ENCODE measurements at places on chromosomes 7 and 10.
A peak's percentile ranks its signal among the peaks of the same experiment; 100 is the strongest.

DNA sequence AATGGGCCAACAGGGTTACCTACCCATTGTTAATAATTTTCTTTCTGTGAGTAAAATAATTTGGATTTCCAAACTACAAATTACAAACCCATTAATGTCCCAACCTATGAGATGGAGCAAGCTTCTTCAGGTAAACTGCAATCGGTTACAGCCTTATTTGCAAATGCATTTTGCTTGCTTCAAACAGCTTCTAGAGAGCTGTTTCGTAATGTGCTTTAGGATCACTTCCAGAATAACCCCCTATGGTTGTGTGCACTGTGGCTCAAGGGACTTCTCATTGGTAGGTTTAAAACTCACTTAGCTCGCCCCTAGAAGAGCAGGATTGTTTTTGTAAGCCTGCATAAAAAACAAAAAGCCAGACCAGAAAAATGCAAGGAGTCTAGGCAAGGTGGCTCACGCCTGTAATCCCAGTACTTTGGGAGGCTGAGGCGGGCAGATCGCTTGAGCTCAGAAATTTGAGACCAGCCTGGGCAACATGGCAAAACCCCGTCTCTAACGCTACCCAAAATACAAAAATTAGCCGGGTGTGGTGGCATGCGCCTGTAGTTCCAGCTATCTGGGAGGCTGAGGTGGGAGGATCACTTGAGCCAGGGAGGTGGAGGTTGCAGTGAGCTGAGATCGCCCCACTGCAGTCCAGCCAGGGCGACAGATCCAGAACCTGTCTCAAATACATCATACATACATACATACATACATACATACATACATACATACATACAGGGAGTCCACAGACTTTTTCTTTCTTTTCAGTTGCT is 3.3 kb upstream of the MAP3K8 start:
- H3K27me3 ChIP-seq = no peaks in the 10 kb centered on the region
- no peak for DNase-seq
- H3K4me1 ChIP-seq = peaks cover 33% of the 10 kb centered on the region
- H3K36me3 ChIP-seq = peaks cover 11% of the 10 kb centered on the region
- H3K4me3 ChIP-seq = no peak overlapping the region

DNA sequence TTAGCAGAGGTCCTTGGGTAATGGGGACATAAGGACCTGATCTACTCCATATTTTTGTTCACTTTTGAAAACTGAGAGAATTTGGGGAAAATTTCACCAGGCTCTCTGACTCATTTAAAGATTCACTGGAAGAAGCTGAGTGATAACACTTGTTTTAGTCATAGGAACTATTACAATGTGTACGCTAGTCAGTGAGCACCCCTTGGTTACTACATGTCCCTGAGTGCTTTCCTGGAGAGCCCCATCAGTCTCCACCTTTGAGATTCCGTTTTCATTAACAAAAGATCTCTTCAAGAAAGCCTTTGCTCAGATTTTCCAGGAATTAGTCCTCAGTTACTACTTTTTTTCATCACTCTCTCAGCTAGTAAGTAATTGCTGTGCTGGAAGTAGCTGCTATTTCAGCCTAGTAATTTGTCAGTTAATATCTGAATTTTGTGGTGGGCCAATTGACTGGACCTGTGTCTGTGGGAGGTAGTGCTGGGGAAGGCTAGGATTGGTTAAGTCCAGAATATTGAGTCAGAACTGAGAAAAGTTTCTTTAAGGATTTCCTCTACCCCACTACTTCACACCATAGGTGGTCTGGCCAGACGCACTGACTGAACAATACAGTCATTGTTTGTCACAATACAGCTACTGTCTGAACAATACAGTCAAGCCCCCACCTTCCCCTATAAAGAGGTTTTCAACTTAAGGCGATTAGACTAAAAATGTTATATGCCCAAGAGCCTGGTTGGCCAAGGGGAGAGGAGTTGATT is 235.0 kb downstream of the CCDC7 start:
- no peak overlapping the region for H3K4me3 ChIP-seq
- H3K4me1 ChIP-seq = peaks cover 8% of the 10 kb centered on the region
- peak overlapping the region; percentile 38 for H3K27ac ChIP-seq
- no peaks in the 10 kb centered on the region for H3K27me3 ChIP-seq
- peaks cover 43% of the 10 kb centered on the region for H3K36me3 ChIP-seq
- no peak for DNase-seq

DNA sequence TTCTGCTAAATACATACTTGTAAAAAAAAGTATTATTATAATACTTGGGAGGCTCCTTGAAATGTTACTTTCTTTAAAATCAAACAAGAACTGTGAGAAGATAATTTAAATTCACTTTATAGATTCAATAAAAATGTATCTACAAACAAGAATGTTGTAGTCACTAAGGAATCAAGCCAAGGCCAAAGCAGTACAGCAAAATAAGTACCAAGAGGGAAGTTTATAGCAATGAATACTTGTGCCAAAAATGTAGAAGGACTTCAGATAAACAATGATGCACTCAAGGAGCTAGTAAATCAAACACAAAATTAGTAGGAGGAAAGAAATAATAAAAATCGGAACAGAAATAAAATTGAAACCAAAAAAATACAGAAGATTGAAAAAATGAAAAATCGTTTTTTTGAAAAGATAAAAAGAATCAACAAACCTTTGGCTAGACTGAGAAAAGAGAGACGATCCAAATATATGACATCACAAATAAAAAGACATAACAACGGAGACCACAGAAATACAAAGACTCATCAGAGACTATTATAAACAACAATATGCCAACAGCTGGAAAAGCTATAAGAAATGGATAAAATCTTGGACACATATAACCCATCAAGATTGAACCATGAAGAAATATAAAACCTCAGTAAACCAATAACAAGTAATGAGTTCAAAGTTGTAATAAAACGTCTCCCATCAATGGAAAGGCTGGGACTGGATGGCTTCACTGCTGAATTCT is 286.0 kb upstream of the TMEM229A start:
- no peak overlapping the region for H3K4me3 ChIP-seq
- H3K27me3 ChIP-seq = no peaks in the 10 kb centered on the region
- no peaks in the 10 kb centered on the region for H3K36me3 ChIP-seq
- no peak overlapping the region for H3K27ac ChIP-seq
- no peaks in the 10 kb centered on the region for H3K4me1 ChIP-seq

GRCh38 chr10:23293145-23293724 is 51.4 kb downstream of the C10orf67 start:
- no peak for DNase-seq
- peaks cover 30% of the 10 kb centered on the region for H3K27me3 ChIP-seq
- no peak overlapping the region for H3K4me3 ChIP-seq
- no peaks in the 10 kb centered on the region for H3K36me3 ChIP-seq
- peaks cover 2% of the 10 kb centered on the region for H3K4me1 ChIP-seq

GRCh38 chr10:34372509-34372908 is 442.6 kb downstream of the PARD3 start:
- no peaks in the 10 kb centered on the region for H3K27me3 ChIP-seq
- no peak for DNase-seq
- no peaks in the 10 kb centered on the region for H3K36me3 ChIP-seq
- no peak overlapping the region for H3K27ac ChIP-seq
- H3K4me1 ChIP-seq = peaks cover 16% of the 10 kb centered on the region
- H3K4me3 ChIP-seq = no peak overlapping the region

DNA sequence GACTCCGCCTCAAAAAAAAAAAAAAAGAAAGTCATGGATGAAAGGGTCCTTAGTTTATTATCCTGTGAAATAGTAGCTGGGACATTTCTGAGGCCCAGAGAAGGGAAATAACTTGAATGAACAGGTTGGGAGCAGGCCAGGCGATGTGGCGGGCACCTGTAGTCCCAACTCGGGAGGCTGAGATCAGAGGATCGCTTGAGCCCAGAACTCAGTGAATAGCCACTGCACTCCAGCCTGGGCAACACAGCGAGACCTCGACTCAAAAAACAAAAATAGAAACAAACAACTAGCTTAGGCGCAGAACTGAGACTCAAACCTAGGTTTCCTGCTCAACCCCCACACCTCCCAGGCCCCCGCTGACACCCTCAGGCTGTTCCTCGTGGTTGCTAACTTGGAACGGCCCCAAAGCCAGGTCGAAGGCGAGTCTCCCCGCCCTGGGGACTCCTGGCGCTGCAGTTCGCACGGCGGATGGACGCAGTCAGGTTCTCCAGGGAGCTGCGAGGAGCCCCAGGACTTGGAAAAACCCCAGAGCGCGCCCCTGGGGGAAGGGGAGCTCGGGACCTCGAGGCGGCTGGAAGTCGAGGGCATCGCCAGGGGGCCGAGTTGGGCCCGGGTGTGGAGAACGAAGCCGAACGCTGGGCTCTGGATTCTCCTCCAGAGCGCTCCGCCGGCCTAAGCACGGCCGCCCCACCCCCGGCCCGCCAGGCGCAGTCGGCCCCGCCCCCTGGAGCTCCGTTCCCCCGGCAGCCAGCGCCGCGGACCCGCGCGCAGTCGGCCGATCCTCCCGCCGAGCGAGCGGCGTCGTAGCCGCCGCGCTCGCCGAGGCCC is at the start of gene STOX1:
TSS of gene STOX1 (plus strand) at position 768 of the 828 bp plus-strand sequence. CDS start 93 bp downstream, outside the sequence.
- peak within 1 kb of the TSS; percentile 74 for H3K4me3 ChIP-seq
- peaks cover 3% of the 10 kb centered on the region for H3K27me3 ChIP-seq
- H3K36me3 ChIP-seq = no peaks in the 10 kb centered on the region
- peaks cover 16% of the 10 kb centered on the region for H3K4me1 ChIP-seq
- peak within 1 kb of the TSS; percentile 44 for H3K27ac ChIP-seq

DNA sequence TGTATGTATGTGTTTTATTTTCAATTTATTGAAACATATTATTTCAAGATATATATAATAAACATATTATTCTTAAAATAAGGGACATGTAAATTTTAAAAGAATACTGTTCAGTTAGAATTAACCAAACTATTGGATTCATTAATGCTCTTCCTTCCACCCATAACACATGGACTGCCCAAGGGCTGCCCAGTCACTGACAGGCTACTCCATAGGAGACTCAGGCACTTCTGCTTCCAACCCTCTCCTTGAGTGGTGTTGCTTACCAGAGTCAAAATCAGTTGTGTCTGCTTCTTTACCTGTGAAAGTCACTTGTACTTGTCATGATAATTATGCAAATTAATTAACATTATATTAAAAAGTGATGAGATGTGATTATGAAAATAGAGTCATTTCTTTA is 9.8 kb upstream of the GPR37 start:
- peaks cover 53% of the 10 kb centered on the region for H3K27me3 ChIP-seq
- no peak overlapping the region for H3K27ac ChIP-seq
- no peaks in the 10 kb centered on the region for H3K36me3 ChIP-seq
- H3K4me1 ChIP-seq = no peaks in the 10 kb centered on the region
- DNase-seq = no peak
- H3K4me3 ChIP-seq = no peak overlapping the region

DNA sequence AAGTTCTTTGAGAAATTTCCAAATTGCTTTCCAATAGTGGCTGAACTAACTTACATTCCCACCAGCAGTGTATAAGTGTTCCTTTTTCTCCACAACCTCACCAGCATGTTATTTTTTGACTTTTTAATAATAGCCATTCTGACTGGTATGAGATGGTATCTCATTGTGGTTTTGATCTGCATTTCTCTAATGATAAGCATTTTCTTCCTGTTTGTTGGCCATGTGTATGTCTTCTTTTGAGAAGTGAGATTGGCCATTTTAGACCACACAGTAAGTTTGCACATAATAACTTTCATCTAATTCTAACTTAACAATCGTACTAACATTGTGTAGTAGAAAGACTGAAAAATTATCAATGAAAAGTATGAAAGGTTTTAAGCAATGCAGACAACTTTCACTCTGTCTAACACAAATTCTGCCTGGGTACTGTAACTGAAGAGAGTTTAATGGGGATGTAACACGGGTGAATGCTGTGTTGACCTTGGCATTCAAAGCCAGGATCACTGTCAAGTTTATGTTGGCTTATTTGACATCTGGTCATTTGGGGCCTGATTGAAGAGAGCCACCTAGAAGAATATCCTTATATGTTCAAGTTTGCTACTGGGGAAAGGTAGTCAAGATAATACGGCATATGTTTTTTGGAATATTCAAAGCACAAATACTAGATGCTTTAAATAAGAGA is 50.4 kb downstream of the FAM171A1 start:
- H3K36me3 ChIP-seq = no peaks in the 10 kb centered on the region
- H3K27ac ChIP-seq = no peak overlapping the region
- no peaks in the 10 kb centered on the region for H3K27me3 ChIP-seq
- no peak for DNase-seq
- H3K4me3 ChIP-seq = no peak overlapping the region

GRCh38 chr10:98236862-98237261 is 31.1 kb downstream of the LOXL4 start:
- no peak overlapping the region for H3K27ac ChIP-seq
- DNase-seq = no peak
- no peaks in the 10 kb centered on the region for H3K27me3 ChIP-seq
- peaks cover 90% of the 10 kb centered on the region for H3K36me3 ChIP-seq
- no peak overlapping the region for H3K4me3 ChIP-seq
- peaks cover 5% of the 10 kb centered on the region for H3K4me1 ChIP-seq

GRCh38 chr10:86773498-86773897 is 17.1 kb downstream of the BMPR1A start:
- H3K4me3 ChIP-seq = no peak overlapping the region
- DNase-seq = no peak
- H3K4me1 ChIP-seq = peaks cover 11% of the 10 kb centered on the region
- no peaks in the 10 kb centered on the region for H3K36me3 ChIP-seq
- no peak overlapping the region for H3K27ac ChIP-seq

GRCh38 chr7:124106575-124106974 is 73.7 kb upstream of the TMEM229A start:
- H3K4me3 ChIP-seq = no peak overlapping the region
- no peak overlapping the region for H3K27ac ChIP-seq
- no peaks in the 10 kb centered on the region for H3K4me1 ChIP-seq
- no peaks in the 10 kb centered on the region for H3K27me3 ChIP-seq
- no peak for DNase-seq

DNA sequence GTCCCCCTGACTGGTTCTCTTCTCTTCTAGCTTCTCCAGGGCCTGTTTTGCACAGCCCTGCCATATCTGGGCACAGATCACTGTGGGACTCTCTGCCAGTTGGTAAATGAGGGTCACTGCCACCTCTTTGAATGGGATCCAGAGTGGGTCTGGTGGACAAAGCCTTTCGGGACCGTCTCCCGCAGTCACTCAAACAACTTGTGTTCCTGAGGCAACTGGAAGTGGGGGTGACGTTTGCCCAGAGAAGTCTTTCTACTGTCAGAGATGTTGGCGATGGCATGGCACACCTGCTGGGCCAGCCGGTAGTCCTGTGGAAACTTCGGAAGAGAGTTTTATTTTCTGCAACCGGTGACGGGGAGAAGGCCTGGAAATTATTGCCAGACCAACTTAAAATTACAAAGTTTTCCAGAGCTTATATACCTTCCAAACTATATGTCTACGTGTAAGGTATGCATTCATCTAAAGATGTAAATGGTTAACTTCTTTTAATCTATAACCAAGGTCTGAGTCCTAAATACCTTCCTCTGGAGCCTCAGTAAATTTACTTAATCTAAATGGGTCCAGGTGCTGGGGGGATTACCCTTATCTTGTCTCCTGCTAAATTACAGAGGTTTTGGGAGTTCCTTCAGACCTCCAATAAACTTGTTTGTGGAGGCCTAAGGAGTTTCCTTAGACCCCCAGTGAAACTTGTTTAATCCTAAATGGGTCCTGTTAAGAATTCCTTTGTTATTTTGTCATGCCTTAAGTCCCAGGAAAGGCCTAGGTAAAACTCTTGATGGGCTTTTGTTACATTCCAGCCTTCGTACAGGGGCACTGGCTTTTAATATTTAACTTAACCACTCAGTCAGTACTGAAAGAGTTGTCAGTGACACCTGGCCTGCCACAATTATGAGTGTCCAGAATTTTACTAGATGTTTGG is 94.0 kb downstream of the NPSR1 start:
- H3K27ac ChIP-seq = no peak overlapping the region
- H3K27me3 ChIP-seq = peaks cover 2% of the 10 kb centered on the region
- DNase-seq = no peak
- no peak overlapping the region for H3K4me3 ChIP-seq
